T-helper 1 cell (primary cell): ENCODE measurements at places on chromosomes 5 and 9.

DNA sequence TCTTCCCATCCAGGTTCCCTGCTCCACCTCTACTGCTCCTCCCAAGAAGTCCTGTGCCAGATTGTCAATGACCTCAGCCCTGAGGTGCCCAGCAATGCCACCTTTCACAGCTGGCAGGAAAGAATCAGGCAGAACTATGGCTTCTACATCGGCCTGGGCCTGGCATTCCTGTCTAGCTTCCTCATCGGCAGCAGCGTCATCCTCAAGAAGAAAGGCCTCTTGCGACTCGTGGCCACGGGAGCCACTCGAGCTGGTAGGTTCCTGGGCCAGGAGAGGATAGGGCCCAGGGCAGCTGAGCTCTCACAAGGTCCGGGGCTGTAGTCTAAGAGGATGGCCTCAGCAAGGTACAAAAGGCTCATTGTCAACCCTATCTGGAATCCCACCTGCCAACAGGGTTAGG is 3.1 kb downstream of the NIPAL4 start:
- DNase-seq = no peak

DNA sequence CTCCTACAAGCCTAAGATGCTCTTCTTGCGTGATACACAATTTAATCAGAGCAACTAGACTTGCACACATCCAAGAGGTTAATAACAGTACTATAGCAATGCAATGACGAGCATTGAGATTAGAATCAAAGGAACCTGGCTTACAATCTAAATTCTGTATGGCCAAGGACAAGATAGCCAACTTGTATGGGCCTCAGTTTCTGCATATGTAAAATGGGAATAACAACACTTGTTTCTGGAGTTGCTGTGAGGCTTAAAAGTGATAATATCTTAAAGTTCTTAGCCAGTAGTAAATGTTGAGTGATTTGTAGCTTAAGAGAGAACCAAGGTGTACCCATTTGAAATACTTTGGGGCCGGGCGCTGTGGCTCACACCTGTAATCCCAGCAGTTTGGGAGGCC is 2.2 kb upstream of the PUM3 start:
- no peak for DNase-seq

DNA sequence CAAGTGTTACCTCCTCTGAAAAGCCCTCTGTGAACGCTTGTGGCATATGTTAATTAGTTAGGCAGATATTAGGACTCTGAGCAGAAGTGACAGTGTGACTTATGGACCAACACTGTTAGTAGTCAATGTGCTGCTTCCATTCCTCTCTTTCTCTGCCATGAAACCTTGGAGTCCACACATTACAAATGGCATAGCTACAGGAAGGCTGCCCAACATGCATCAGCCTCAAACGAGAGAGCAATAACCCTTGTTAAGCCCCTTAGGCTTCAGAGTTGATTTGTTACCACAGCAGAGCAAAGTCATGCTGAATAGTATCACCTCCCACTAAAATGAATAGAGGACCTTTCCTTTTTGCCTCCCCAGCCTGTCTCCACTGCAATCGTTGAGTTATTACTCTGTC is 397.7 kb upstream of the SMARCA2 start:
- DNase-seq = no peak

- no peak for DNase-seq
These were observed 4.6 kb upstream of the TRAF2 start for GRCh38 chr9:136881691-136882108.
